ENCODE measurements at places on chromosomes 12 and 14. TPM values are rescaled to one million over a fixed set of nuclear protein-coding genes. Genes with fewer than 3 reads are reported as not detected.

GRCh38 chr12:131217024-131217586 is 263.4 kb downstream of the ADGRD1 start:
- no peak overlapping the region for H3K27ac ChIP-seq
- H3K4me3 ChIP-seq = no peak overlapping the region
- peaks cover 36% of the 10 kb centered on the region for H3K27me3 ChIP-seq
- DNase-seq = peak; percentile 31
- H3K4me1 ChIP-seq = peaks cover 7% of the 10 kb centered on the region
- no peaks in the 10 kb centered on the region for H3K36me3 ChIP-seq

DNA sequence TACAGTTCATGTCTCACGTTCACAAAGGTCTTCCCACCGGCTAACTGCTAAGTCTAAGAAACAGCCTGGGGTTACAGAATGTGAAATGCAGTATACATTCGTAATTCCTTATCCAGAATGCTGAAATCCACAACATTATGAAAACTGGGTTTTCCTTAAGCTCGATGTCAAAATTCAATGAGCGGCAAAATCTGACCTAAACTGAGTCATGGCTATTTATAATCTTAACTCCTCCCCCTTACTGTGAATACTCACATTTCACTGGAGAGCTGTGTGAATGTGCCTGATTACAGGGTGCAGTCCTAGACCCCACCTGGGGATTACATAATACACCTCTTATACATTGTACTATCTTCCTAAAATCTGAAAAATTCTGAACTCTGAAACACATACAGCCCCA is 35.3 kb downstream of the STX2 start:
- H3K4me1 ChIP-seq = no peaks in the 10 kb centered on the region
- no peaks in the 10 kb centered on the region for H3K27me3 ChIP-seq
- H3K4me3 ChIP-seq = no peak overlapping the region

DNA sequence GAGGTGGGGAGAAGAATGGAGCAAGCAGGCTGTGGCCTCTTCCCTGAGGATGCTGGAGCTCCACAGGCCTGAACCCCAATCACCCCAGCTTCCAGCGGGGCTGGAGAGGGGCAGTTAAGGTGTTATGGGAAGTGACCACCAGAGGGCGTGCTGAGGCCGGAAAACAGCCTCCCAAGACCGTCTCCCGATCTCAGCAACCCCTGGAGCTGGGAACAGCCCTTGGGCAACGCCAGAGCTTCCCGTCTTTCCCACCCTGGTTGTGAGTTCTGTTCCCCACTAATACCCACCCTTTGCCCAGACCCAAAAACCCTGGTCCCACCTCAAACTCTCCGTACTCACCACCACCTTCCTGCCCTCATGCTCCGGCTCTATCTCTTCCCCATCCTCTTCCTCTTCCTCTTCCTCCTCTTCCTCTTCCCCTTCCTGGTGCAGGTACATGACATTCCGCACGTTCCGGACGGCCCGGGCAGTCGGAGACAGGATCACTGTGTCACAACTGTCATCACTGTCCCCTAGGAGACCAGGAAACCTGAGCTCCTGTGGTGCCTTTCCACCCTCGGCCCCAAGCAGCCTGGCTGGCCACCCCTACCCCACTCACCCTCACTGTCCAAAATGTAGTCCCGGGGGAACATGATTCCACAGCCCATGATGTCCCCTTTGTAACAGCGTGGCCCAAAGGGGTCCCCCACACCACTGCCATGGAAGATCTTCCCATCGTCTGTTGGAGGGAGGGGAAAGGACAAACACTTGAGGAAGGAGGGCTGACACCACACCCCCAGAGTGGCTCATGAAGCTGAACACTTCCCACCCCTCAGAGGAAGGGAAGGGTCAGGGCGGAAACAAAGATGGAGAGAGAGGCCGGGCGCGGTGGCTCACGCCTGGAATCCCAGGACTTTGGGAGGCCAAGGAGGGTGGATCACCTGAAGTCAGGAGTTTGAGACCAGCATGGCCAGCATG is 12.9 kb downstream of the SPRYD3 start:
- peaks cover 77% of the 10 kb centered on the region for H3K4me1 ChIP-seq
- H3K27me3 ChIP-seq = no peaks in the 10 kb centered on the region
- H3K27ac ChIP-seq = peak overlapping the region; percentile 71
- no peaks in the 10 kb centered on the region for H3K36me3 ChIP-seq
- H3K4me3 ChIP-seq = no peak overlapping the region
- peak; percentile 82 for DNase-seq

DNA sequence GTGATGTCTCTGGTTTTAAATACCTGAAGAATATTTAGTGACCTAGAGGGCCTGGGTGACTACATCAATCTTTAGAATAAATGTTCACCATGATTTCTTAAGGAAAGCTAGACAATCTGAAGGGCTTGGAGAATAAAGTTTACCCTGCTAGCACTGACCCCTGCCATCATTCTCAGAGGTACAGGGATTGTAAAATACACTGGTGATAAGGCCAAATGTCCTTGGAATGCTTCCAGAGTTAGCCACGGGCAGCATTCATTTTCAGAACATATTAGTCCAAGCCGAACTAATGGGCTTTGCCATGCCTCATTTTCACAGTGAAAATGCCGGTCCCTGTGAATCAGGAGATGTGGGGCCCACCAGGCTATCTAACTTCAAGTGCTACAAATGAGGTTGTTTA is 1381.7 kb upstream of the SEL1L start:
- H3K27ac ChIP-seq = no peak overlapping the region
- H3K27me3 ChIP-seq = no peaks in the 10 kb centered on the region
- no peak for DNase-seq
- H3K36me3 ChIP-seq = no peaks in the 10 kb centered on the region

- H3K36me3 ChIP-seq = no peaks in the 10 kb centered on the region
- no peaks in the 10 kb centered on the region for H3K27me3 ChIP-seq
- H3K27ac ChIP-seq = no peak overlapping the region
- no peak for DNase-seq
- no peaks in the 10 kb centered on the region for H3K4me1 ChIP-seq
Measured at GRCh38 chr12:104399740-104400612, 56.8 kb upstream of the CHST11 start.

DNA sequence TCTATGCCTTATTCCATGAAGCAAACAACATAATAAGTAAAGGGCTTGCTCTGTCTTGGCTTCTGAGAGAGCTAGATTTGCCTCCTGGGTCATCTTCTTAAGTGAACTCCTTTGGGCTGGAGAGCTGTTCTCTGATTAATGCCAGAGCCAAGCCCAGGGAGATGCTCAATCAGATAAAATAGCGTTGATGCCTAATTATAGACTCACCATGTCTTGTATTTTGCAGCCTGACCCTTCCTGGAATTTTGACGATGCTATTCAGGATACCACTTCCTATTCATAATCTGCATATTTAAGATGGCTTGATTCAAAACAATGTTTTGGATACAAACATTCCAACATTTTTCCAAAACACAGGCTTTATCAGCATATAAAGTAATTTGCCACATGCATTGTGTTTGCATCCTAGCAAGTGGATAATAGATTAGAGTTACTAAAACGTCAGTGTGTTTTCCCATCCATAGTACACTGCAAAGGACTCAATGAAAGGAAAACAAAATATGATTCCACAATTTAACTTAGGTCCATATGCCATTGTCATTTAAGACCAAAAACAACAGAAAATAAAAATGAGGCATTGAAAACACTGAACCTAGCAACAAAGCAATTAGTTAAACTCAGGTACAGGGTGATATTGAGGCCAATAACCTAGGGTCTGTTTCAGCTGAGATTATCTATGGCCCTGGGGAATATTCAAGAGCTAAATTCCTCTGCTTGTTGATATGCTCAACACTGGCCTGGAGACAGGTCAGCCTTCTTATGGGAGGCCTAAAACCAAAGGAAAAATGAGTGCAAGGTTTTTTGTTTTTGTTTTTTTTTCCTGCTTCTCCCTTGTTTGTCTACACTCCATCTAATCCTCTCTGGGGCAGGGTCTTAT is 184.2 kb upstream of the FOXN3 start:
- H3K27ac ChIP-seq = peak overlapping the region; percentile 56
- H3K4me3 ChIP-seq = no peak overlapping the region
- H3K27me3 ChIP-seq = no peaks in the 10 kb centered on the region
- H3K4me1 ChIP-seq = peaks cover 44% of the 10 kb centered on the region
- no peak for DNase-seq

DNA sequence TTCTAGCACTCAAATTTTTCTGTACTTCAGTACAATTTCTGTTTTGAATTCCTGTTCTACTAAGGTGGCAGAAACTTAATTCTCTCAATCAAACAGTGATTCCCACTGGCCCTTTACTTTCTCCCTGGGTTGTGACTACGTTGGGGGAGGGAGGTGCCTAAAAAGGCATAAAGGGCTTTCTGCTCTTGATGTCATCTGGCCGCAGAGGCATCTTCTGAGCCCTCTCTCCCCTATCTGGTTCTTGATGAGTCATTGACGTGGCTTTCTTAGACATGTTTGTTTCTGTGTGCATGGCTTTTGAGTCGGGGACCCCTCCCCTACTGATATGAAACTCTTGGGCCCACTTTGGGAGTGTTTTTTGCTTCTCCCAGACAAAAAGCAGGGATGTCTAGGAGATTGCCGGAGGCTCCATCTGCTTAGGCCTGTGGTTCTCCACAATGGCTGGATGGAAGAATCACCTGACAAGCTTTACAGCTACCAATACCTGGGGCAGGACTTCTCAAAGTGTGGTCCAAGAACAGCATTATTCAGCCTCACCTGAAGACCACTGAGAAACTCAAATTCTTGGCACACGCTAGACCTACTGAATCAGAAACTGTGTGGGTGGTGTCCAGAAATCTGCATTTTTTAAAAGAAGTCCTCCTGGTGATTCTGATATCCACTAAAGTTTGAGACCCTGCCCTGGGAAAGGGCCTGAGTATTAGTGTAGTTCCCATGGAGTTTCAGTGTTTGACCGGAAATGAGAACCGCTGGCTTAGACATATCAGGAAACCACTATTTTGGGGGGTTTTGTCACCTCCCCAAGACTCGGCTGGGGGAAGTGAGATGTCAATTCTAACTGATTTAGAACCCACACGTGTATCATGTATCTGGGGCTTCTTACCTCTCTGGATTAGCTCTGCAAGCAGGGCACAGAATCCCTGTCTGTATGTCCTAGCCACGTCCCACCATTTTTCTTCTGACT is 395.7 kb upstream of the PDE3A start:
- no peaks in the 10 kb centered on the region for H3K27me3 ChIP-seq
- no peaks in the 10 kb centered on the region for H3K36me3 ChIP-seq
- H3K4me3 ChIP-seq = no peak overlapping the region
- H3K4me1 ChIP-seq = peaks cover 6% of the 10 kb centered on the region
- no peak for DNase-seq

GRCh38 chr12:47868041-47868440 is 36.8 kb downstream of the VDR start:
- H3K36me3 ChIP-seq = no peaks in the 10 kb centered on the region
- peaks cover 5% of the 10 kb centered on the region for H3K4me1 ChIP-seq
- H3K27ac ChIP-seq = no peak overlapping the region
- DNase-seq = no peak

DNA sequence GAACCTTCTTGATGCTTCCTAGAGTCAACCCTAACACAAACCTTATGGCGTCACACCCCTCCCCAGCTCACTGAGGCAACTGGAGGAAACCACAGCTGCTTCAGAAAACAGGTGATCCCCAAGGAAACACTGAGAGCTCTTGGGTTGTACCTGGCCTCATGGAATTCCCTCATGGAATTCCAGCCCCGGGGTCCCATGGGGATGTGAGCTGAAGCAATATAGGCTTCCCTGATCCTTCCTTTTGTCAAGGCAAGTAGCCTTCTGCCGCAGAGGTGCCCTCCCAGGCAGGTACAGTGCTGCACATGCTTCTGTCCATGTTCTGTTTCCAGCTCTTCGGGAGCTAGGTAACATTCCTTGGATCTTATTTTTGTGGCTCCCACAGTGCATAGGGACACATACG is 47.3 kb downstream of the TSPAN11 start:
- DNase-seq = no peak
- no peaks in the 10 kb centered on the region for H3K36me3 ChIP-seq
- H3K27me3 ChIP-seq = no peaks in the 10 kb centered on the region
- no peak overlapping the region for H3K27ac ChIP-seq
- H3K4me1 ChIP-seq = no peaks in the 10 kb centered on the region

DNA sequence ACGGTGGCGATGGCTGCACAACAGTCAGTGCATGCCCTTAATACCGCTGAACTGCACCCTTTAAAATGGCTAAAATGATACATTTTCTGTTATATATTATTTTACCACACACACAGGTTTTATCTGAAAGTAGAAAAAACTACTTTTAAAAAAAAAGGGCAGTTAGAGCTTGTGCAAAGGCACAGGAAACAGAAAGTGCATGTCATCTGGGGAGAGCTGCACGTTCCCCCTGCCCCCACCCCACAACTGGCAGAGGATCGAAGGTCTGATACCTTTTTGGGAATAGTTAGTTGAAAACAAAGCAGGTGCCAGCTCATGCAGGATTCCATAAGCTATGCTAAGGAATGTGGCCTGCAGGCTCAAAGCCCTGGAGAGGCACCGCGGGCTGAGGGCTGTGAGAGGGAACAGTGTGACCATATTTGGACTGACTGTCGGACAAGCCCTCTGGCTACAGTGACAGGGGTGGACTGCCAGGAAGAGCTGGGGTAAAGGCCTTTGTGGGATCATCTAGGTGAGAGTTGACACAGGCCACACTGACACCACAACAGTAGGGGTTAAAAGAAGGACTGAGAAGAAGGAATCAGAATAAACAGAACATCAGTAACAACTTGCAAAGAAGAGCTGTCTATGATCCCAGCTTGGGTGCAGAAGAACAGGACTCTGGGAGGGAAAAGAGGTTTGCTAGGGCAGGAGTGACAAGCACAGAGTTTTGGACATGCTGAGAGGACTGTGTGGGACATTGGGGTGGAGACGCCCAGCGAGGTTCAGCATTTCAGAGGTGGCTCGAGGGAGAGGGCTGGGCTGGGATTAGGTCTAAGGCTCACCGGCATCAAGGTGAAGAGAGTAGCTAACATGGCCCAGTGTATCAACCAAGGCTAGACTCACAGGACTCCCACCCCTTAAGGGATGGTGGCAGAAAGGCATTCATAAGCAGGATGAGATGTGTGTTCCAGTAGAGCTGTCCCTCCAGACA is 54.6 kb downstream of the ACTN1 start:
- no peaks in the 10 kb centered on the region for H3K27me3 ChIP-seq
- H3K4me3 ChIP-seq = no peak overlapping the region
- DNase-seq = peak; percentile 48
- peak overlapping the region; percentile 52 for H3K27ac ChIP-seq

- H3K36me3 ChIP-seq = no peaks in the 10 kb centered on the region
- DNase-seq = no peak
- no peaks in the 10 kb centered on the region for H3K4me1 ChIP-seq
- H3K4me3 ChIP-seq = no peak overlapping the region
Measured at GRCh38 chr12:77998236-77998786, 167.6 kb downstream of the NAV3 start.

DNA sequence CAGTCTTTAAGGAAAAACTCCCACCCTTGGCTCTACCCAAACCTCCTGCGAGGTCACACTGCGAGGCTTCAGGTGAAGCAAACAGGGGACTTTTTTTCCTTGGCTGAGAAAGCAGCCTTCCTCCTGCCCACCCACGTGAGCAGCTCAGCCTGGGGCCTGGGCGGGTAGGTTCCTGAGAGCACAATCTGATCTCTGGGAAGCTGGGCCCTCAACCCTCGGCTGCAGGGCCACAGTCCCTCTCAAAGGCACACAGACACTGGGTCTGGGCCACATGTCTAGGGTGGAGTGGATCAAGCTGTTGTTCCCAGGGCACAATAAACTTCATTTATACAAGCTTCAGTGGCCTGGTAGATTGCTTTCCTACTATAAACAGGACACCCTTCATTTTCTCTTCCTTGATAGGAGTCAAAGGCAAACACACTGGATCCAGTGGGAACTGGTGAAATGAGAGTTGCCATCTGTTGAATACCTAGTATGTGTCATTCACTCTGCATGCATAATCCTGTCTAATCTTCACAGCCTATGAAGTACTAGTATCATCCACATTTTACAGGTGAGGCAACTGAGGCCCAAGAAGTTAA is 41.3 kb upstream of the PNMA1 start:
- no peak overlapping the region for H3K4me3 ChIP-seq
- peak overlapping the region; percentile 97 for H3K27ac ChIP-seq
- H3K27me3 ChIP-seq = no peaks in the 10 kb centered on the region
- peaks cover 86% of the 10 kb centered on the region for H3K4me1 ChIP-seq
- no peak for DNase-seq

The BATF gene
- 1.8 TPM for total RNA-seq

The KRT3 gene
- not detected for total RNA-seq

The TAS2R20 gene
- total RNA-seq = 0.49 TPM
